ENCODE measurements at places on chromosomes 6 and 20.

- DNase-seq, result no peak
These were observed 220.2 kb downstream of the FUT9 start for GRCh38 chr6:96235927-96236326.

GRCh38 chr6:30781395-30781742 is 37.0 kb upstream of the IER3 start:
- no peak for DNase-seq

DNA sequence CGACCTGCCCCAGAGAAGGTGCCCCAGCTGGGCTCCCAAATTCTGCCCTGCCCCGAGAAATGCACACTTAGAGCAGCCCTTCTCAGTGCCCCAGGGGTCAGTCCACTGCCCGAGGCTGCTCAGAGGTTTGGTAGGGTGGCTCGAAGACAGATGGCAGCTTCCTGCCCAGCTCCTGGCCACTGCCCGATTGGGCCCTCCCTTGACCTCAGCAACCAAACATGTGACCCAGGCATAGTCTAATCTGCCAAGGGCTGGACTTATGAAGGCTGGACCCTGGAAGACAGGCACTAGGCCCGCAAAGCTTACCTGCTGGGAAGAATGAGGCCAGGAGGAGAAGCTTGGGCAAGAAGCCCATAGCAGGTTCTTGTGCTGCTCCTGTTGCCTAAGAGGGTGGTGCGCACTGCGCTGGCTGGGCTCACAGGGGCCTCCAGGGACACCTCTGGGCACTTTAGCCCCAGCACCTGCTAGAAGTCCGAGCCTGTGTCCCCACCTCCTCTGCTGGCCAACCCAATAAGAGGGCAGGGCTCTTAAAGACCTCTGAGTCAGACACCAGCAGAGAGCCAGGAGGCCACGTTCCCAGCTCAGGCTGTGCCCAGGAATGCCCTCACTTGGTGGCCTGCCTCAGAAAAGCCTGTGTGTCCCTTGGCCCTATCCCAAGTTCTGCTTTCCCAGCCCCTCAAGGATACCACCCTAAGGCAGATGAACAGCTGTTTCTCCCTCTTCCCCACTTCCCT is 5.5 kb downstream of the SIGLEC1 start:
- DNase-seq, result no peak

- DNase-seq, result no peak
These were observed 11.8 kb downstream of the FRMD1 start for GRCh38 chr6:168067081-168067759.

DNA sequence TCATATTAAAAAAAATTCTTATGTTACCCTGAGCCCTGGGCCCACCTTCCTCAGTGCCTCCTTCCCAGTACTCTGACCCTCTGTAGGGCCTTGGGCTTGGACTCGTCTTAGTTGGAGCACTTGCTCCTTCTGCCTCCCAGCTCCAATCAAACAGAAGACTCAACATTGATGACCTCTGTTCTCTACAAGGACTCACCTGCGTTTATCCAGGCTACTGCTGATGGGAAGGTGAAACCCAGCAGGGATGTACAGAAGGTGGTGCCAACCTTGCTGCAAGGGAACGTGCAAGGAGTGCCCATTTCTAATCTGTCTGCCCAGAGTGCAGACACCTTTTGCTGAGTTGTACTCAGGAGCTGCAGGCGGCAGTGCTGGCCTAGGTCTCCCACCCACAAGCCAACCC is 38.9 kb downstream of the FYN start:
- DNase-seq, result no peak

DNA sequence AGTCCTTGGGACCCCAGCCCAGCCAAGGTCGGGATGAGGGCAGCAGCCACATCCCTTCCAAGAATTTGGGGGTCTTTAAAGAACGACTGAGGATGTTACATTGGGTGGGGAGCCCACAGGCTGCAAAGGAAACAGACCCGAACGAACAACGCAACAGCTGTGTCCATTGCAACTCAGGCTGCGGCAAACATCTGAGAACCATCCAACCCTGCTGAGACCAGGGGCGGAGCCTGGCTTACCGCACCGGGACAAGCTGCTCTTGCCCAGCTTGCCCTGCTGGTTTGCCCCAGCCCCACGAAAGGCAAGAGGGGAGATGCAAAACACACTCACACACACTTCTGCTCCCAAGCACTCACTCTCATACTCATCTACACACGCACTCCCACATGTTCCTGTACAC is 21.5 kb upstream of the TAF4 start:
- no peak for DNase-seq

GRCh38 chr6:40341726-40342125 is 245.4 kb downstream of the LRFN2 start:
- DNase-seq, result no peak

All from GM19239 (cell line).